ENCODE measurements at places on chromosomes 7 and 10.

GRCh38 chr7:139982927-139983920 is 79.5 kb downstream of the PARP12 start:
- no peak for DNase-seq

GRCh38 chr10:73113551-73113950 is 3.3 kb downstream of the NUDT13 start:
- DNase-seq = no peak

DNA sequence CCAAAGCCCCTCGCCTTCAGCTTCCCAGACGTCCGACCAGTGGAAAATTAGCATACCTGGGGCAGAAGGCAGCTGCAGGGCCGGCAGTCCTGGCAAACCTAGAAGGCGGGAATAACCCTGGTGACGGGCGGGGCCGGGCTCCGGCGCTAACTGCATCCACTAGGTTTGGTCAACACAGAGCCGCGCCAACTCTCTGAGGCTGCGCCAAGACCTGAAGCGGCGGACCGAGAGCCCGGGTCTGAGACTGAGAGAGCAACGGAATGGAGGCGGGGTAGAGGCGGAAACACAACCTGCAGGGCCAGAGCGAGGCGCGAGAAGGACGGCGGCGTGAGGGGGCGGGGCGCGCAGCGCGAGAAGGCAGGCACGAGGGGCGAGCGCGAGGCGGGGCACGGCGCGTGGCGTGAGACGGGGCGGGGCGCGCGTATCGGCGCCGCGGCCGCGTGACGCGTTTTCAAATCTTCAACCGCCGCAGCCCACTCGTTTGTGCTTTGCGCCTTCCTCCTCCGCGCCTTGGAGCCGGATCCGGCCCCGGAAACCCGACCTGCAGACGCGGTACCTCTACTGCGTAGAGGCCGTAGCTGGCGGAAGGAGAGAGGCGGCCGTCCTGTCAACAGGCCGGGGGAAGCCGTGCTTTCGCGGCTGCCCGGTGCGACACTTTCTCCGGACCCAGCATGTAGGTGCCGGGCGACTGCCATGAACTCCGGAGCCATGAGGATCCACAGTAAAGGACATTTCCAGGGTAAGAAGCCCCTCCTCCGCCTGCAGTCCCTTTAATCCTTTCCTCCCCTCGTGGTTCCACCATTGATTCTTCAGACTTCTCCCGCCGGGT is at the start of the genes DBF4 and SLC25A40:
Gene DBF4, plus strand, starts transcription at position 454 of the 829 bp plus-strand sequence. Its CDS starts 240 bp downstream, at position 694.
Gene SLC25A40, minus strand, starts transcription at position 321 of the 829 bp plus-strand sequence. CDS start 17,633 bp downstream, outside the sequence.
- peak; percentile 92 for DNase-seq

- DNase-seq = peak; percentile 6
Measured at GRCh38 chr10:75375838-75376237, 25.7 kb downstream of the ZNF503 start.

DNA sequence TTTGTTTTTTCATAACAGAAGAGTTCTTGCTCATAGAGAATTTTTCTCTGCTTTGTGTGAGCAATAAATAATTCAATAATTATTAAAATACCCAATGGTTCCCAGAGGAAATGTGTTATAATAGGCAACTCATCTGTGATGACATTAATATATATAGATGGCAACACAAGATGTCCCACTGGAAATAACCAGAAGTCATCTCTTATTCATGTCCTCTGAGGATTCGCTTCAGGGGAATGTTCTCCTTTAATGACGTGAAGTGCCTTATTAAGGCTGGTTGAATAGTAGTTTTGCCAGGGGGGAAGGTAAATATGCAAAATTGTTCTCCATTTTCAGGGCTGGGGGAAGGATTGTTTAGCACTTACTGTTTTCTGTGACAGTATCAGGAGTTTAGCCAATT is 3.1 kb downstream of the SLC39A12 start:
- DNase-seq = no peak

- no peak for DNase-seq
Measured at GRCh38 chr7:104950754-104951153, 63.3 kb upstream of the KMT2E start.

GRCh38 chr7:106050002-106050745 is 61.9 kb downstream of the SYPL1 start:
- DNase-seq = no peak

DNA sequence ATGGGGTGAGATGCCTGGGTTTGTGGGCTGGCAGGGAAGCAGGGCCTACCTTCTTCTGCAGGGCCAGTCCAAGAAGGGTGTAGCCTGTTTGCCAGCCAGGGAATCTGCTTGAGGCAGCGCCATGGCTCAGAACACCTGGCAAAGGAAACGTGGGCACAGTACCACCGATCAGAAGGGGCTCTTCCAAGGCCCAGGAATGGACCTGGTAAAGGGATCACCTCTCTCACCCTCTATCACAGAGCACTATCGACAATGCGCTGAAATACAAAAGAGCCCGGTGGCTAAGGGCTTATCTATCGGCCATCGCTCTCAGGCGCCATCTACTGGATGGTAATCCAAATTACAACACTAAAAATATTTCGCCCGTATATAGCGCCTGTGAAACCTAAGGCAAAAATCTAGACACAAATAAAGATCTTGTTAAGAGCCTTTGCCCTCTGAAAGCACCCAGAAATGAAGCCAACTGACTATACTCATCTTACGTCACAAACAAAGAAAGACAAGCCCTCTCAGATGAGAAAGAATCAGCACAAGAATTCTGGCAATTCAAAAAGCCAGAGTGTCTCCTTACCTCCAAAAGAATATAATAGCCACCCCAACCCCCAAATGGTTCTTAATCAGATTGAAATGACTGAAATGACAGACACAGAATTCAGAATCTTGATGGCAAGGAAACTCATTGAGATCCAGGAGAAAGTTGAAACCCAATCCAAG is 217.8 kb upstream of the HPS1 start:
- peak; percentile 51 for DNase-seq

DNA sequence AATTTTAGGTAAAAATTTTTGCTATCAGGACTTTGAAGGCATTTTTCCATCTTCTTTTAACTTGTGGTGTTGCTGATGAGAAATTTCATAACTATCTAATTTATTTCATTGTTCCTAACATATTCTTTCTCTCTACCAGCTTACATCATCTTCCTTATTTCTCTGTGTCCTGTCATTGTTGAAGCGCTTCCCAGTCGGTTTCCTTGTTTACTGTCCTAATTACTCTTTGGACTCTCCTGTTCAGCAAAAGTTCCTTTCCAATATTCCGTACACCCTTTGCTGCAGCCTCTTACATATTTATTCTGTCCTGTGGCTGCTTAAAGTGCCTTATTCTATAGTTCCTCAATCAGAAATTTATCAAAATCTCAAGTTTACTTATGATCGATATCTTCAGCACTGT is 609.0 kb upstream of the FZD8 start:
- DNase-seq = no peak

DNA sequence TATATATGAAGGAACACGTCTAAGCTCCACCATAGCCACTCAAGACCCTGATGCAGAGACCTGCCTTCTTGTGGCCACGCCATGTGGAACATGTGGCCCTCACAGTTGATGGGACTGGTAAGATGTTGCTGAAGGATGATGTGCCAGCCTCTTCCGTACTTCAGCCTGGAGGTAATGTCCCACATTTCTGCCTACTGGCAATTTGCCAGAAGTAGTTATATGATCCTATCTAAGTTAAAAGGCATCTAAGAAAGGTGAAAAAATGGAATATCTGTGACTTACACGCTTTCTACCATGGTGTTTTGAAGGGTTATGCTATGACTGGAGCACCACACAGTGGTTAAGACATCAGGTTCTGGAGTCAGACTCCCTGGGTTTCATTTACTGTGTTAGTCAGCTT is 948.7 kb upstream of the GHITM start:
- DNase-seq = no peak

DNA sequence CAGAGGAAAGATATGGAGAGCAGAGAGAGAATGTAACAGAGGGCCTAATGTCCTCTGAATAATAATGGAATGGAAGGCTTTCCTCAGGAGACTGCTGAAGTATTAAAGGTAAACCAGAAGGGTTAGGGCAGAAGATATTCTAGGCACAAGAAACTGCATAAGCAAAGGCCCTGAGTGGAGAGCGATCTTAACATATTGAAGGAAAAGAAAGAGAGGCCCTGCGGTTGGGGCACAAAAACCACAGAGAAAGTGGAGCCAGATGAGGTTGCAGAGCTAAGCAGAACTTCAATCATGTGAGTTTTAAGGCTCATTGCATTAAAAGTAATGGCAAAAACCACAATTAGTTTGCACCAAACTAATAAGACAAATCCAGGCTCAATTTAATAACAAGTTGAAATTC is 115.8 kb upstream of the VSTM2A start:
- DNase-seq = no peak

All from CD4-positive, alpha-beta T cell treated with Interleukin-4 for 4 hours (primary cell).